Gastrocnemius medialis (tissue), 4 donors: ENCODE measurements at places on chromosomes 13 and 19. TPM values are rescaled to one million over a fixed set of nuclear protein-coding genes. Genes with fewer than 3 reads are reported as not detected.
A peak's percentile ranks its signal among the peaks of the same experiment; 100 is the strongest.

DNA sequence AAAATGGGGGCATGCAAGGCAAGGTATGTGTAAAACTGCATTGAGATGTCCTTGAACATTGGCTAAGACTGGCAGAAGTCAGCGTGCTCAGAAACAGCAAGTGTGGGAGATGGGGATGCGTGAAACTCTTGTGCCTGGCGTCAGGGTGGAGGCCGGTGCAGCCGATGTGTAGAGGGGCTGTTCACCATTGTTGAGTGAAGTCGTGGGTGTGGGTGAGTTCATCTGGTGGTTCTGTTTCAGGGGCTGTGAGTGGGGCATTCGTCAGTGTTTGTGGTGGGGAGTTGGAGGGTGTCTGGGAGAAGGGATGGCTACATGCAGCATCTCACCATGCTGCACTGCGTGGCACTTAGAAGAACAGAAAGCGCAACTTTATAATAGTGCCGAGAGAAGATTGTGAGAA, 11.4 kb upstream of the MIA start:
- no peak overlapping the region for H3K4me3 ChIP-seq
- no peak for DNase-seq
- no peaks in the 10 kb centered on the region for H3K4me1 ChIP-seq
- peaks cover 78% of the 10 kb centered on the region for H3K36me3 ChIP-seq
- no peaks in the 10 kb centered on the region for H3K27me3 ChIP-seq

DNA sequence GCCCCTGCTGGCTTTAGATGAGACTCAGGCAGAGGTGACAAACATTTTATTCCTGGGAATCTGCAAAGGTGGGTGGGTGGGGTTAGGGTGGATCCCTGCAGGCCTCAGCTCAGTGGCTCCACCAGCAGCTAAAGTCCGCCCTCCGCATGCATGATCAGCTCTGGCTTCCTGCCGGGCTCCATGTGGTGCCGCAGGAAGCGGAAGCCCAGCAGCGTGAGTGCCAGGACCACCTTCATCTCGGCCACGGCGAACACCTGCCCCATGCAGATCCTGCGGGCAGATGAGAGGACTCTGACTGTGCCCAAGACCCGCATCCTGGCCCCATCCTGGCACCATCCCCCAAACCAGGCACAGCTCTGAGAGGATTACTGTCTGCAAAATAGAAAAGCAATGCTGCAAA, 26.3 kb downstream of the CYP4F2 start:
- no peaks in the 10 kb centered on the region for H3K36me3 ChIP-seq
- no peaks in the 10 kb centered on the region for H3K4me1 ChIP-seq
- no peak overlapping the region for H3K27ac ChIP-seq
- H3K27me3 ChIP-seq = no peaks in the 10 kb centered on the region
- DNase-seq = no peak
- H3K4me3 ChIP-seq = no peak overlapping the region

Gene CRYL1
- total RNA-seq = 17.4 TPM

Gene CATSPERD
- total RNA-seq = not detected

- H3K27me3 ChIP-seq = no peaks in the 10 kb centered on the region
- no peaks in the 10 kb centered on the region for H3K36me3 ChIP-seq
- no peak overlapping the region for H3K27ac ChIP-seq
- no peak overlapping the region for H3K4me3 ChIP-seq
- H3K4me1 ChIP-seq = no peaks in the 10 kb centered on the region
- no peak for DNase-seq
Observed at GRCh38 chr19:33429891-33430673, 56.6 kb downstream of the CEBPG start.

DNA sequence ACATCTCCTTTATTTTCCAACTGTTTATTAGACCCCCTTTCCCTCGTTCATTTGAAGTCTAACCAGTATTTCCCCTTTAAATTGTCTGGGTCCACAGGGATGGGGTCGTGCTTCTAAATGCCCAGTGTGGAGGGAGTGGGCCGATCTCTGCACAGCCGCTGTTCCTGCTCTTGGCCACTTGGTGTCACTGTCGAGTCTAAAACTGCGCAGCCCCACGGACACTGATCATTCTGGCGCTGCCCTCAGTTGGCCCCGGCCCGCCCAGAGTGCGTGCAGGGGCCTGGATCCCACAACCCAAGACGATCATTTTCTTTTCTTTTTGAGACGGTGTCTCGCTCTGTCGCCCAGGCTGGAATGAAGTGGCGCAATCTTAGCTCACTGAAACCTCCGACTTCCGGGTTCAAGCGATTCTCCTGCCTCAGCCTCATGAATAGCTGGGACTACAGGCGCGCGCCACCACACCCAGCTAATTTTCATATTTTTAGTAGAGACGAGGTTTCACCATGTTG, 12.0 kb downstream of the WDR88 start:
- H3K27ac ChIP-seq = no peak overlapping the region
- no peaks in the 10 kb centered on the region for H3K36me3 ChIP-seq
- H3K4me3 ChIP-seq = peak overlapping the region; percentile 31
- DNase-seq = peak; percentile 44
- no peaks in the 10 kb centered on the region for H3K27me3 ChIP-seq

Gene TSHZ3
- 1.9 TPM for total RNA-seq

DNA sequence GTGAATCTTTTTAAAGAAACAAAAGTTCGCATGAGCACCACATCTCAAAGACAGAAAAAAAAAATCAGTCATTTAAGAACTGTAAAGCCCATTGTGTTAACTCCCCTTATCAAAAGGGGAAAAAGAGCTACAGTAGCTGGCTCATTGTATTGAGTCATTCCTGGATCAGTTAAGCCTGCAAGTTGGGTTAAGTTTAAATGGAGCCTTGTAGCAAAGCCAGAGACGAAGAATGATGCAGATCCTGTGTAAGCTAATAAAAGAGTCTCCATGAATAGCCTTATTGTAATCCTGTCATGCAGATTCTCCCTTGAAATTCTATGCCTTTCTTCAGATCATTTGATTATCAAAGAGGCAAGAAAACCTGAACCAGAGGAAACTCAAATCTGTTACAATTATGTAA, 83.8 kb downstream of the CRYL1 start:
- no peaks in the 10 kb centered on the region for H3K4me1 ChIP-seq
- no peak overlapping the region for H3K4me3 ChIP-seq
- H3K36me3 ChIP-seq = no peaks in the 10 kb centered on the region
- DNase-seq = no peak
- no peaks in the 10 kb centered on the region for H3K27me3 ChIP-seq

Gene NPAS1
- total RNA-seq = 1.1 TPM

GRCh38 chr19:39384839-39385568, 5.9 kb downstream of the PAF1 start:
- no peak overlapping the region for H3K27ac ChIP-seq
- no peak overlapping the region for H3K4me3 ChIP-seq
- H3K36me3 ChIP-seq = peaks cover 84% of the 10 kb centered on the region
- no peaks in the 10 kb centered on the region for H3K27me3 ChIP-seq

DNA sequence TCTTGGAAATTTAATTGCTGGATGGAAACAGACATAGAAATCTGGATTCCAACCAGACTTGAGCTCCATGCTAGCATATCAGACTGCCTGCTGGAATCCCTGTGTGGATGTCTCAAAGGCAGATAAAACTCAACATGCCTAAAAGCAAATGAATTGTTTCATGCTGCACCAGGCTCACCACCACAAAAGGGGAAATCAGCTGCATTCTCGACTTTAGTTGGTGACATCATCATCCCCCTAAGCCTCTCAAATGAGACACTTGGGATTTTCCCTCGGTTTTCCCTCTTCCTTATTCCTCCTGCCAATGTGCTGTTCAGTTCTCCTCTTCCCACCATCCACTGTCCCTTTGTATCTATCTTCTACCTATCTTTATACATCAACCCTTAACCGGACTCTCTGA, 134.3 kb downstream of the ZDHHC20 start:
- H3K4me3 ChIP-seq = no peak overlapping the region
- H3K27me3 ChIP-seq = no peaks in the 10 kb centered on the region
- no peak overlapping the region for H3K27ac ChIP-seq
- H3K4me1 ChIP-seq = no peaks in the 10 kb centered on the region

DNA sequence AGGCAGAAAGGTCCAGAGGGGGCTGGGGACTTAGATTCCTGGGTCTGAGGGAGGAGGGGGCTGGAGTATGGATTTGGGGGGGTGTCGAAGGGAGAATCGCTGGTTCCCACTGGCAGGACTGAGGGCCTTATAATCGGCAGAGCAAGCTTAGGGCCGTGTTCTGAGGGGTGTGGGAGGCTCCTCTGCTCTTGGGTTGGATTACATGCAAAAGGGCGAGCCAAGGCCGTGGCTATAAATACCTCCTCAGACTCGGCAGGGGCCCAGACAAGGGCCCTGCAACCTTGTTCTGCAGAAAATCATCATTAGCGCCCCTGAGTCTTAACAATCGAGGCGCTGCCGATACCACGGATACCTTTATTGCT, 707 bp upstream of the MAMSTR start:
- H3K27me3 ChIP-seq = no peaks in the 10 kb centered on the region
- DNase-seq = peak; percentile 63
- H3K4me1 ChIP-seq = peaks cover 48% of the 10 kb centered on the region

GRCh38 chr19:31555634-31556215, 206.5 kb upstream of the TSHZ3 start:
- no peaks in the 10 kb centered on the region for H3K27me3 ChIP-seq
- no peak for DNase-seq
- H3K27ac ChIP-seq = no peak overlapping the region
- no peaks in the 10 kb centered on the region for H3K4me1 ChIP-seq

Gene FCER2
- total RNA-seq = not detected

- no peaks in the 10 kb centered on the region for H3K36me3 ChIP-seq
- no peak overlapping the region for H3K4me3 ChIP-seq
- H3K27me3 ChIP-seq = no peaks in the 10 kb centered on the region
- no peaks in the 10 kb centered on the region for H3K4me1 ChIP-seq
Observed at GRCh38 chr13:28313579-28313978, 175.2 kb downstream of the PAN3 start.
